ENCODE measurements at places on chromosomes 6 and 20.
A peak's percentile ranks its signal among the peaks of the same experiment; 100 is the strongest.

- no peak for DNase-seq
Measured at GRCh38 chr6:44084231-44085014, 42.8 kb downstream of the MRPL14 start.

DNA sequence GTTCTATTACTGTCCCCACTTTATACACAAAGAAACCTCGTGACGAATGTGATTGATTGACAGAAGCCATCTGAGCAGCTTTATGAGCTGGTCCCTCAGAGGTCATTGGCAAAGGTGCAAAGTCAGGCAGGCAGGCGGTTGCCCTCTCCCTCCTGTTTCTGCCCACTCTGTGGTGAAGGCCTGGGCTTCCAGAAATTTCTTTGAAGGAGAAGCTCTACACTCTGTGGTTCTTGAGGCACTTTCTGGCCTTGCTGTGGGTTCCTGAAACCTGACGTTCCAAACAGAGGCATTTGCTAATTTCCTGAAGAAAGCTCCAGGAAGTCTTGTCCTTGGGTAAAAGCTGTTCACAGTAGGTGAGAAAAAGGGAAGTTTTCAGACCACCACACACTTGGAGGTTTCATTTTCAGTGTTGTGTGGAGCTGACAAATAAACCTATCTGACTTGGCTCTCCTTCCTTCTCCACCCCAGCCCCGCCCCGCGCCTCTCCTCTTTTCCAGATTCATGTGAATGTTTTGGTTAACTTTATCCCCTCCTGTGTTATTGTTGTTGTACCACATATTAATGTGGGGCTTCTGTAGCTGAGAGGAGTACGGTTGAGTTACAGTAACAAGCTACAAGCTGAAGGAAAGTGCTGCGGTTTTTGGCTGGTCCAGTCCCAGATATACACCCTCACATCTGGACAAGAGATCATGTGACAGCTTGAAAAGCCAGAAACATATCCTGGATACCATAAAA lies 274.1 kb downstream of the CLIC5 start:
- DNase-seq, result peak; percentile 18

DNA sequence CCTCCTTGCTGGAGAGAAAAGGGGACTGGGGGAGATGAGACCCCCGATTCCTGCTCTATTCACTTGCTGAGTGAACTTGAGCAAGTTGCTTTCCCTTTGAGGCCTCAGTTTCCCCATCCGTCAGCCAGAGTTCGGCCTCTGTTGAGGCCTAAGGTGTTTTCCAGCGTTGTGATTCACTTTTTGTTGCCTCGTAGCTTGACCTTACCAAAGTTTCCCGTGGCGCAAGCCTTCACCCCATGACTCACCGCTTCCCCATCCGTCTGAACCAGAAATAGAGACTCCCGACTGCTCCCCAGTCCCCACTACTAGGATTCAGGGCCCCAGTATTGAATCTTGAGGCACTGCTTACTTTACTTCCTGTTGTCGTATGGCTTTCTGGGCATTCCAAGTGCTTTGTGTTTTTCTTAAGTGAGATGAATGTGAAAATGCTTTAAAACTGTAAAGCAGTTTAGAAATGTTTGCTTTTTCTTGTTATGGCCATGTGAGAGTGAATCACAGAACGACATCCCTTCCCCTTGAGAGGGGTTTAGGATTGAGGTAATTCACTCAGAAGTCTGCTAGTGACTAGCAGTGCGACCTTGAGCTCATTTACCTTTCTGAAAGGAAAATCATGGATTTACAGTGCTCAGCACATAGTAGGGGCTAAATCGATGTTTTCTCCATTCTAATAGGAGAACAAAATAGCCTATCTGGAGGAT lies 1.2 kb downstream of the CHMP4B start:
- DNase-seq, result peak; percentile 79

GRCh38 chr6:22248513-22249308 lies 48.1 kb downstream of the PRL start:
- DNase-seq, result no peak

GRCh38 chr20:47502271-47503239 lies 868 bp downstream of the NCOA3 start:
- DNase-seq, result no peak

Data from CD4-positive, alpha-beta T cell treated with Interleukin-15 for 1 hour (primary cell).